ENCODE measurements at places on chromosomes 3 and 15.

DNA sequence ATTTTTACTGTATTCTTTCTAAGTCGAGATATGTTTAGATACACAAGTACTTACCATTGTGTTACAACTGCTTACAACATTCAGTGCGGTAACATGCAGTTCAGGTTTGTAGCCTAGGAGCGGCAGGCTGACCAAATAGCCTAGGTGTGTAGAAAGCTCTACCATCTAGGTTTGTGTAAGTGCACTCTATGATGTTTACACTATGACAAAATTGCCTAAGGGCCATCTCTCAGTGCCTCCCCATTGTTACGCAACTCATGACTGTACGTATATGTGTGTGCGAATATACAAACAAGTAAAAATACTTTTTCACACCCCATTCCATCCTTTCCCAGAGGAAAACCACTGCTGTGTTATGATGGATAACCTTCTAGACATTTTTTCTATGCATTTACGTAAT is 44.3 kb downstream of the PXYLP1 start:
- DNase-seq = no peak

DNA sequence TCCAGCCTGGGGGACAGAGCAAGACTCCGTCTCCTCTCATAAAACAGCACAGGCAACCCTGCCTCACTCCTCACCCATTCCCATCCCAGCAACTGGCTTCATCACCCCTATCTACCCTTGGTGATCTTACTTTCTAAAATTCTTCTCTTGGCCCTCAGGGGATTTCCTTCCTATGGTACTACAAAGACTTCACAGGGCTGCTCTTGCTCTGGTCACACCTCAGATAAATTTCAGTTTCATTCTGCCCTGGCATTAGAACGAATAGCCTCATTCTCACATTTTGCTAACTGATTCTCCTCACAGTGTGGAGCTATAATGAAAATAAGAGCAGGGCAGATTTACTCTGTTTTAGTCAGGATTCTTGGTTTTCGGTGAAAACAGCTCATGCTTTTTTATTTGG is 22.1 kb upstream of the CRBN start:
- DNase-seq = no peak

- DNase-seq = no peak
Measured at GRCh38 chr3:162103808-162104207, 607.2 kb downstream of the OTOL1 start.

DNA sequence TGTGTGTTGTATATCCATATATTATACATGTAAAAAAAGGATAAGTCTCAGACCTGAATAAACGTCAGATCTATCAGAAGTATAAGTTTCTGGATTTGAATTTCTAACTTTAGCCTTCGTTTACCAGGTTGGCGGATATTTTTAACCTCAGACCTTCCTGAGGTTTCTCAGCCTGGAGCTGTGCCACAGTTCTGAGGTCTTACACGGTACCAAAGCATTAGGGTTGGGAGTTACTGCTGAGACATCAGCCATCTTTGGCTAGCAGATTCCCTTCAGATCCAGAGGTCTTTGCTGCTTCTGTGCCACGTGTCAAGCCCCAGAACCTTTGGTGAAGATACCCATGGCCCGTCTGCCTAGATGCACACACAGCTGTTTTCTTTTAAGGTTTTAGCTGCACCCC is 84.7 kb downstream of the PPP2R3A start:
- no peak for DNase-seq

DNA sequence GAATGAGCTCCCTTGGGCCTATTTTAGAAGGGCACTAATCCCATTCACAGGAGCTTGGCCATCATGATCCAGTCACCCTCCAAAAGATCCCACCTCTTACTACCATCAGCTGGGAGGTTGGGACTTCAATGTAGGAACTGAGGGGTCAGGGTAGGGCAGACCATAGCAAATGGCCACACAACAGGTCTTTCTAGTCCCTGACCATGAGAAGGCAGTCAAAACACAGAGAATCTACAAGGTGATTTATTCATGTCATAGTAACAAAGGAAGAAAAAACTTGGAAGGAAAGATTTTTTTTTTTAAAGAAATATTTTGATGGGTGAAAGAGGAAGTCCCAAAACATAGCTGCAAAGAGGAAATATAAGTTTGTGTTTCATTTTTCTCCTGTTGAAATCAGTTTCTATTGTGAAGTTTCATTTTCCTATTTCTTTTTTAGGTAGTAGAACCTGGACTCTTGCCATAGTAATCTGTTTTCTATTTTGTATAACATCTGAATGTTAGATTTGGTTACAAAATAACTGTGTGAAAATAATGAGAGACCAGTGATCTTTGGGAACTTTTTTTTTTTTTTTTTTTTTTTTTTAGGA is 23.5 kb upstream of the TNFSF10 start:
- no peak for DNase-seq

DNA sequence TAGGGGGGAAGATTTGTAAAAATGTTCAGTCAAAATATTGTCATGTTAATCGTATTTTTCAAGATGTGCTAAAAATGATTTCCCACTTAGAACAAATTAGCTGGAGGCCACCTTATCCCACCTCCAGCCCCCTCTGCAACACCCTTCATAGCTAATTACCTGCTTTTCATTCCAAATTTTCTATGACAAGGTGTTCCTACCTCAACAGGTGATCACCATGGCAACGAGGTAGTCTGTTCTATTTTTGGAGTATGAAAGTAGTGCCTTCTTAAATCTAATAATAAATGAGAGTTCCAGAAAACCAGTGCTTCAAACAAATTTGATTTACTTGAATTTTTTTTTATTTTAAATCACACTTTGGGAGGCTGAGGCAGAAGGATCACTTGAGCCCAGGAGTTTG is 149.8 kb downstream of the FNDC3B start:
- no peak for DNase-seq

- no peak for DNase-seq
Measured at GRCh38 chr15:31023841-31024240, 32.4 kb upstream of the MTMR10 start.

DNA sequence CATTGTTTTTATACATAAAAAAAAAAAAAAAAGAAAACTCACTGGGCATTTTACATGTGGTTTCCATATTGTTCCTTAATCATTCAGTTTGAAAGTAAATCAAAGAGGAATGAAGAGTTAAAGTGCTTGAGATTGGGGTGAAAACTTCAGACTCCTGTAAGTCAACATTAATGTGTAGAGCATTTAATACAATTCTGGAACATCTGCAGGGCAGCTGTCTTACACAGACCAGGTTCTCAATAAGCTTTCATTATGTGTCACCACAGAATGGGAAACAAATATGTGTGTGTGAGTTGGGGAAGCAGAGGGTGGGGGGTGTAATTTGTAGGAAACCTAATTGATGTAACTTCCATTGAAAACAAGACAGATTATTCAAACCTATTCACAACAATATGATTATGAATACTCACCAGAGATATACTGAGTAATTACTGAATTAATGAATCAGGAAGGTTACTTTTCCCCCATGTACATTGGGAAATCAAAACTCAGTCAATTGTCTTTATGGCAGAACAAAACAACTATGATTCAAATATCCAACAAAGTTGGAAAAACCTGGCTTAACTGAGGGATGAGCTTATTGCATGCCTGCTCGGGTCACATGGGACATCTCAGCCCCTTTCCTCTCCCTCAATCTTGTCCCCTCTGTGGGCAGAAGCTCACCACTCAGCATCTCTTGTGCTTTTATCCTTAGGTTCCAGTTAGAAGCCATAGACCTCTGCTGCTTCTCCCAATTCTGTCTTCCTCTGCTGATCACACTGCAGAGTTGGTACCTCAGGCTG is 281.2 kb upstream of the THBS1 start:
- DNase-seq = no peak

- no peak for DNase-seq
Measured at GRCh38 chr3:39791603-39792002, 17.8 kb upstream of the MYRIP start.

DNA sequence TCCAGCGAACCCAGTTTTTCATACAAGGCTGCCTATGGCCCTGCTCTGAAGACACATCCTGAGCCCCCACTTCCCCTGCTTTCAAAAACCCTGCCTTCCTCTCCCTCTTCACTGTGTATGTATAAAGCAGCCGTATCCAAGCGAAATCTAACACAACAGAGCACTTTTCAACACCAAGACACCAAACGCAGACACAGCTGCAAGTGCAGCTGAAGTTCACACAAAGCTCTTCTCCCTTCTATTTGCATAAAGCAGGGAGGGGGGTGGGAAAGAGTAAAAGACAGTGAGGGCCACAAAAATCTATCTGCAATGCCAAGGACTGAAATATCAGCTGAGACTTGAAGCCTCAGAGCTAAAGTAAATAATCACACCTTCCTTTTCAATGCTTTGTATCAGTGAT is 35.1 kb upstream of the CSPG5 start:
- DNase-seq = no peak

DNA sequence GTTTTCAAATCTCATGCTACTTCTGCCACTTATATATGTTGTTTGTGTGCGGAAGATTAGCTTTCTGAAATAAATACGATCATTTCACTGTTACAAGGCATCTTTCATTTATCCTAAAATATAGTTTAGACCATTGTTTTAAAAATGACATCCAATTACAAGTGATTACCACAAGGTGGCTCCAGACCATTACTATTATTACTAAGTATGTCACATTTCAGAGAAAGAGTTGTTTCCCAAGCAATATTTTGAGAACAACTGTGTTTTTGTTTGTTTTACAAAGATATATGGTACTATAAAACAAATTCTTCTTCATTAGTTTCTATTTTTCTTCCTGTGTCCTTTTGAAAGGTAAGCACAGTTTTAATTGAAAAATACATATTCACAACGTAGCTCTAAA is 136.0 kb upstream of the RAP2B start:
- DNase-seq = no peak

DNA sequence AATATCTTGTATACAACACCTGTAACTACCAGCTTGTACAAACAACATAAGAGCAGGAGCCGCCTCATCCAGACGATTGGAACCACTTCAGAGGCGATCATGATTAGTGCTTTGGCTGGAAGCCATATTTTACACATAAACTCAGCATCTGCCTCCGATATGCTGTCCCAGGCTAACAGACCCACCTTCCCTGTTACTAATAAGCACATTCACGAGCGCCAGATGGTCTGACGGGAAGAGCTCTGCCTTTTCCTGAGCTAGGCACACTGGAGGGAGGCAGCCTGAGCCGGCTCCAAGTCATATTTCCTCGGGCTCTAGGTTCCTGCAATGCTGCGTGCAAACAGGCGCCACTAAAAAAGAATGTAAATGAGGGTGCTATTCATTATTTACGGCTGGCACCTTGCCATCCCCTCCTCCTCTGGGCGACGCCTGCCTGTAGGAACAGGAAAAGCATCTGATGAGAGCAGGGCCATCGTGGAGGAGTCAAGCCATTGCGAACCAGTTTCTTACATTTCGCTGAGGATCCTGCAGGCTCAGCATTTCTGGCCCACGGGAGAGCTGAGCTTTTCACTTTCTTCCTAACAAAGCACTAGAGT is 98.2 kb downstream of the ANXA2 start:
- no peak for DNase-seq

DNA sequence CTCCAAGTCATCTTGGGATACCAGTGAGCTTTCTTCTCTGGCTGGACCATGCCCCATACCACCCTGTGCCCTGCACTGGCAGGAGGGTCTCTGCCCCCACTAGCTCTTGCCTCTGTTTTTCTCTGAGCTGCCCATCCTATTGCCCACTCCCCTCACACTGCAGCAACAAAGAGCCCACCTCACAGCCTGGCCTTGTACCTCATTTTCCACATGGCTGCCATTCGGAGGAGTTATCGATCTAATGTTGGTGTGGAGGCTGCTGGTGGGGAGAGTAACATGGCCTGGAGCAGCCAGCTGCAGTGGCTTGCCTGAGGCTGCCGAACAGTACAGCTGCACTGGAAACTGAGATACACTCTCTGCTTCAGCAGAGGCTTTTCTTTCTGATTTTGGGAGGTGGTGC is 65.7 kb upstream of the AGBL1 start:
- no peak for DNase-seq

DNA sequence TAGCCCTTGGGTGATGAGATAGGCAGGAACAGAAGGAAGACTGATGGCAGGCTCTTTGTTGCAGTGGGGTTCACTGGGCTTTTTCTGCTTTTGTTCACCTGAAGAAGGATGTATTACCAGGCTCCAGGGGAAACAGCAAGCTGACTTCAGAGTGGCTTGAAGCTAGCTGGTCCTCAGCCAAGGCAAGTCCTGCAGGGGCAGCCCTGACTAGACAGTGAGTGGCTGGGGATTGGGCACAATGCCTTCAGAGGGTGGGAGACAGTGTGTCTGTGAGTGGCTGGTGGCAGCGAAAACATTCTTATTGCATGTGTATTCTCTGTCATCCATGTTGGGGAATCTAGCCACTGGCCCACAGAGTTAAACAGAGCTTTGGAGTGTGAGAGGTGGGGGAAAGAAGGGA is 2.3 kb upstream of the TEX264 start:
- no peak for DNase-seq

GRCh38 chr3:16140116-16140893 is 34.2 kb upstream of the GALNT15 start:
- no peak for DNase-seq

DNA sequence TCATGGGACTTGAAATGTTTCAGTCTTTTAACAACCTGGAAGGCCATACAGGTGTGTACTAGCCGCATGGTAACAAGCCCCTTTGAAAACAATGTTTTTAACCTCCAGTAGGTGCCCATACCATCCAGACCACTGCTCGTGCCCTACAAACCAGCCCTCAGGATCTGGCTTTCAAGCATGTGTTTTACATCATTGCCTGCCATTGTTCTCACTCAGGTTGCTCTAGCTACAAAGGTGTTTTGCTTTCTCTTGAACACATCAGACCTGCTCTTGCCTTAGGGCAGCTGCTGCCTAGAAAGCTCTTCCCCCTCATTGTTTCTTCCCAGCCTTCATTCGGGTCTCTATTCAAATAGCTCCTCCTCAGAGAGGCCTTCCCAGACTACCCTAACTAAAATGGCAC is 32.3 kb upstream of the MAP3K13 start:
- no peak for DNase-seq

- DNase-seq = no peak
Measured at GRCh38 chr3:170780471-170780870, 89.5 kb downstream of the RPL22L1 start.

GRCh38 chr3:161700998-161701397 is 204.4 kb downstream of the OTOL1 start:
- no peak for DNase-seq

DNA sequence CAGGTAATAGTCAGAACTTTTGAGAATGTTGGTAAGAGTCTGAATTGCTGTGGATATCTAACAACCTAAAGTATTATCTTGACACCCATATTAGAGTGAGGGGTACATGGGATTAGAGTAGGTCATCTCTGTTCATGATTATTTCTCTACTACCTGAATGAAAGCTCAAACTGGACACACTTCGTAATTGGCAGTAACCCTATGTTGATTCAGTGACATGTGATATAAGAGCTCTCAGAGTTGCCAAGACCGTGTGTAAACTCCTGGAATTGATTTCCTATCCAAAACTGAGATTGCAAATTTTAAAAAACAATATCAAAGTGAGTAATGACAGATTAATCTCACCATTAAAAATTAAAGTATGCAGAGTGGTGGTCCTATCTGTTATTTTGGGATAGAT is 214.8 kb upstream of the ARHGEF26 start:
- DNase-seq = no peak

- no peak for DNase-seq
Measured at GRCh38 chr3:55180161-55180560, 252.3 kb upstream of the LRTM1 start.

GRCh38 chr15:88617031-88617722 is 4.0 kb upstream of the AEN start:
- DNase-seq = no peak

- no peak for DNase-seq
Measured at GRCh38 chr3:119628390-119628789, 30.7 kb downstream of the PLA1A start.

GRCh38 chr3:43155464-43156121 is 49.7 kb upstream of the POMGNT2 start:
- DNase-seq = no peak
